ENCODE measurements at places on chromosomes 1 and 21. TPM values are rescaled to one million over a fixed set of nuclear protein-coding genes. Genes with fewer than 3 reads are reported as not detected.

TTC39A gene
- total RNA-seq, result 0.30 TPM

CSRP1 gene
- 1,696 TPM for total RNA-seq

IFNLR1 gene
- total RNA-seq, result not detected

WNT9A gene
- total RNA-seq, result 0.30 TPM

OTUD3 gene
- total RNA-seq, result 10.3 TPM

CFHR3 gene
- total RNA-seq, result 0.23 TPM

CCDC190 gene
- total RNA-seq, result not detected

ADGRL4 gene
- total RNA-seq, result 92.6 TPM

ECE1 gene
- 284 TPM for total RNA-seq

LAPTM5 gene
- total RNA-seq, result not detected

CYP4A22 gene
- total RNA-seq, result not detected

TCHHL1 gene
- not detected for total RNA-seq

NDUFS2 gene
- total RNA-seq, result 145 TPM

S100A1 gene
- under 0.01 TPM for total RNA-seq

RAB3B gene
- total RNA-seq, result 31.8 TPM

ERICH3 gene
- total RNA-seq, result 0.05 TPM

RIPPLY3 gene
- not detected for total RNA-seq

ADCY10 gene
- 0.05 TPM for total RNA-seq

FYB2 gene
- total RNA-seq, result not detected

SPRR2E gene
- total RNA-seq, result not detected

SETDB1 gene
- total RNA-seq, result 31.2 TPM

IFFO2 gene
- 10.4 TPM for total RNA-seq

LDLRAD1 gene
- not detected for total RNA-seq

AVPR1B gene
- not detected for total RNA-seq

FMO3 gene
- not detected for total RNA-seq

IVL gene
- 1.1 TPM for total RNA-seq

B3GALT5 gene
- total RNA-seq, result 0.37 TPM

BOLA1 gene
- total RNA-seq, result 7.9 TPM

C1orf53 gene
- 2.4 TPM for total RNA-seq

AP4B1 gene
- total RNA-seq, result 31.0 TPM

OR14K1 gene
- not detected for total RNA-seq

TEX38 gene
- total RNA-seq, result not detected

NFASC gene
- 10.1 TPM for total RNA-seq

IL10 gene
- not detected for total RNA-seq

ADORA1 gene
- 5.7 TPM for total RNA-seq

USH2A gene
- total RNA-seq, result not detected

DISC1 gene
- total RNA-seq, result 5.3 TPM

KRTAP10-4 gene
- total RNA-seq, result not detected

FCRL4 gene
- not detected for total RNA-seq

CCDC24 gene
- total RNA-seq, result 3.3 TPM

DIO1 gene
- not detected for total RNA-seq

RCSD1 gene
- not detected for total RNA-seq

ZC3H12A gene
- 35.3 TPM for total RNA-seq

TNFRSF4 gene
- 0.14 TPM for total RNA-seq

SLC16A4 gene
- total RNA-seq, result 10.4 TPM

EIF4G3 gene
- total RNA-seq, result 55.8 TPM

IKBKE gene
- total RNA-seq, result 30.7 TPM
